ENCODE measurements at places on chromosomes 3 and 15.

- peak; percentile 47 for DNase-seq
Observed at GRCh38 chr3:162390891-162391290, 894.3 kb downstream of the OTOL1 start.

DNA sequence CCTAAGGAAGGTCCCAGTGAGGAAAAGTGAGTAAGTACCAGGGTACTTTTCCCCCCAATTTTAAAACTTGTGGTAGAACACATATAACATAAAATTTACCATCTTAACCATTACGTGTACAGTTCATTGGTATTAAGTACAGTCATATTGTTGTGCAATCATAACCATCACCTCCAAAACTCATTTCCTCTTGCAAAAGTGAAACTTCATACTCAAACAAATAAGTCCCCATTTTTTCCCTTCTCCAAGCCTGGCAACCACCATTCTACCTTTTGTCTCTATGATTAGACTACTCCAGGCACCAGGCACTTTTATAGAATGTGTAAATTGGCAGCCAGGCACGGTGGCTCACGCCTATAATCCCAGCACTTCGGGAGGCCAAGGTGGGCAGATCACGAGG lies 12.2 kb downstream of the PRC1 start:
- peak; percentile 46 for DNase-seq

DNA sequence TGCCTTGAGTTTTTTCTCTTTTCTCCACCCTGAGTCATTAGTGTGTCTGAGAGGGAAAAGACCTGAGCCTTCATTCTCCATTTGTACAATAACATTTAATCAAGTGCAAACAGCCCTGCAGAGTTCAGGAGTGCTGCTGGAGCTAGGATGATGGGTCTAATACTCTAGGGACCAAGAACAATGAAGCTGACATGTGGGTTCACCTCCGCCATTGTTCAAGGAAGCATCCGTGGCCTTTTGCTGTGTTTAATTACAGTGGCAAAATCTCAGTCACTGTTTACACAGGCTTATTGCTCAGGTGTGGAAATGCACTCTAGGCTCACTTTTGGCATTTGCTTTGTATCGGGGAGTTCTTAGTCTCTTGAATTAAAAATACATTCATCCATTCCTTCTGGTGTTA lies 259.6 kb downstream of the LRTM1 start:
- DNase-seq, result no peak

DNA sequence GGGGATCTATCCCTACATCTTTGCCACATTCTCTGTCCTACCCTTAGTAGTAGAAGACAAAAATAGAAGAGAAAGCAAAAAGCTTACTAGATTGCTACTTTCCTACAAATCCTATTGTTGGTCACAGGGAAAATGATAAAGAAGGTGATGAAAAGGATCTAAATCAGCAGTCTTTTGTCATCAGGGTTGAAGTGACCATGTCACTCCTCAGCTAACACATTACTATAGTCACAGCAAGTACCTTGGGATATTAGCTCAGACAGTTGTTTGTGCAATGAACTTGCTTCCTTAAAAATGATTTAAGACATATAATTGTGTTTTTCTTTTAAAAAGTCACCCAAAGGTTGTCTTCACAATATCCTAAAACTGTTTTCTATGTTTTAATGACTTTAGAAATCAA lies 6.3 kb downstream of the ST3GAL6 start:
- DNase-seq, result no peak

DNA sequence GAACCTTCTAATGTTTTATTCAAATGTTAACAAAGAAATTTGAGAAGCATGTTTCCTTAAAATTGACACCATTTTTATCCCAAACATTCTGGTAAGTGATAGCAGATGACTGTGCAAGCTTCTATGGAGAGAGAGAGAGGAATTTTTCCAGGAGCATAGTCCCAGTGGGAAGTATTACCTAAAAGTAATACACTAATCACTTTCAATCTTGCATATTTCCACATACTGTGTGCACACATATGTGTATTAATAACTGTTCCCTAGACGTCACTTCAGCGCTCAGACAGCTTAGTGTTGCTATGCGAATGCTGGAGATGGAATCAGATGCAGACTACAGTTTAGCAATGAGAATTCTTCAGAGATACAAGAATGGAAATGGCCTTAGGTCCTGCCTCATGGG lies 424.3 kb upstream of the TPRG1 start:
- DNase-seq, result no peak

DNA sequence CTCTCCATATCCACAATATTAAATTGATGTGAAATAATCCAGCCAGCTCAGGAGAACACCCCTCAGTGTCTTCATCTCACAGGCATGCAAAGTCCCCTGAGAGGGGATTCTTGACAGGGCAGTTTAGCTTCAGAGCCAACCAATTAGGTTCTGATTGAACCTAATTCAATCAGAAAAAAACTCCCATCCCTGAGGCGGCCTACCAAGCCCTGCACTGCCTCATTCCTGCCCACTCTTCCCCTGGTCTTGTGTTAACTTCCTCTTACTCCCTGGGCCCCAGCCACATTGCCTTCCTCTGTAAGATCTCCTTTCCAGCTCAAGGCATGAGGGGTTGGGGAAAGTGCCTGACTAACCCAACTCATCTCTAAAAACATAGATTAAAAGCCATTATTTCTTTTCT lies 46.1 kb downstream of the FRMD4B start:
- no peak for DNase-seq

GRCh38 chr3:7489417-7489816 lies 628.5 kb downstream of the GRM7 start:
- no peak for DNase-seq

DNA sequence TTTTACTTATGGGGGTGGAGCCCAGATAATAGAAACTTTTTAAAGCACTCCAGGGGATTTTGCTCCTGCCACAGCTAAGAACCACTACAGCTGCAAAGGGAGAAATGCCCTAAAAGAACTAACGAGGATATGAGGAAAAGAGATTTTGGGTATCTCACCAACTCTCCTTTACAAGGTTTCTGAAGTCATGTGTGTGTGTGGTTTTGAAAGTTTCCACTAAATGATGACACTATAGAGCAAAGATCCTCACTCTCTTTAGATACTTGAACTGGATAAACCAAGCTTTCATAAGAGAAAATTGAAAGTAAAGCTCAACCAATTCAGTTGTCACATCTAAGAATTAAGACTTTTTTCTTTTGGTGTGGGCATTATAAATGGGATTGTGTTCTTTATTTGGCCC lies 455.3 kb upstream of the ALCAM start:
- peak; percentile 18 for DNase-seq

DNA sequence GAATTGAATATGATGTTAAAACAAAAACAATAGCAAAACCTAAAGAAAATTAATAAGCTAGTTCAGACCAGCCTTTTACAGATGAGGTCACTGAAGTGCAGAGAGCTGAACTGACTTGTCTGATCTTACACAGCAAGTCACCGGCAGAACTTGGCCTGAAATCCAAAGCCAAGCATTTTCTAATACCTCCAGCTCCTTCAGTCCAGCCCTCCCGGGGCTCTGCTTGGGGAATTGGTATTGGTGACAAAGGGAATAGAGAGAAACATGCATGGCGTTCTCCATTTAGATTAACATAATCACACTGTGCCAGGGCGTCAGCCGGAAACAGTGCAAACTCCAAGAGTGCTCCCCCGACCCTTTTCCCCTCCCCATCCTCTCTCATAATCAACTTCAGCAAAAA lies 14.1 kb upstream of the ZSCAN2 start:
- peak; percentile 28 for DNase-seq
